Left renal pelvis (tissue), 4 donors: ENCODE measurements at places on chromosomes 1 and 21. TPM values are rescaled to one million over a fixed set of nuclear protein-coding genes. Genes with fewer than 3 reads are reported as not detected.

DNA sequence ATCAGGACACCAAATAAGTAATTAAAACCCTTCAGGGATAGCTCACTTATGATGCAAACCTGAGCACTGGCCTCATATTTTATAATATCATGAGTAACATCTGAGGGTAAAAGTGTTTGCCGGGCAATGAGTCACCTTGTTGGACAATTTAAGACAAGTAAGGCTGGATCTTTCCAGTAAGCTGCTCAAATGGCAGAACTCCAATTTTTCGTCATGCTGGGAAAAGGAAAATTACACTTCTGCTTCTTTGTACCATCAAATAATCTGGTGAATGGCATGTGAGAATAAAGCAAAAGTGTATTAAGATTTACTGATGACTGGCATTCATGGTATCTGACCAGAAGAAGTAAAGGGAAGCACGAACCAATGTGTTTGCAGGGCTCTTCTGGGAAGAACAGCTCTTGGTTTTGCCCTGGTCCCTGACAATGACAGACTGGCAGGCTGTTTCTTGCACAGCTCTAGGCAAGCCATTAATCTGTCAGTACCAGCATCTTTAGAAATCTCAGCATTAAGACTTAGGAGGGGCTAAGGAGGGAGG lies 392.2 kb downstream of the VAV3 start:
- no peak for DNase-seq

- no peak for DNase-seq
Observed at GRCh38 chr1:40405812-40406211, 32.3 kb downstream of the SMAP2 start.

- DNase-seq = no peak
Observed at GRCh38 chr1:65266476-65266875, 42.9 kb upstream of the DNAJC6 start.

DNA sequence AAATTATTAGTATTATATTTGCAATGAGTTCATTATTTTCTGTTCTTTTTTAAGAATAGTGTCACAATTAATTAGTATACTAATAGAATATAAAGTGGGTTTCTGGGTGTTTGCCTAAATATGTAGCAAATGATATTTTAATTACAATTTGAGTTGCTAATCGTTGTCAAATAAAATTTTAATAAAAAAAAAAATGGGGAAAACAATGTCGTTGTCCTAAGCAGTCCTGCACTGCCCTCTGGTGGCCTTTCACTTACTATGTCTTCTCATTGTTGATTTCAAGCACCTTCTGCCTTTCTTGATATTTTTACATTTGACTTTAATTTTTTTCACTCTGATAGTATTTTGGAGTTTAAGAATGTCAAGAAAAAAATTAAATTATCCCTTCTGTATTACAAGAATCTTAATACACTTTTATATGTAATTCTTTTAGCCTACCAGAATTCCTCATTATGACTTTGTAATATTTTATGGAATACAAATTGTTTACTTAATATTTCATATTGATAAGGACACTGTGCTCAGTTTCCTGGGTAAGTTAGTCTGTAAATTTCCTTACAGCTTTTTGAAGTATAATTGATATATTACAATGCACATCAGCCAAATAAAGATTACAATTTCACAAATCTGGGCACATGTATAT lies 104.5 kb upstream of the FMN2 start:
- no peak for DNase-seq

- no peak for DNase-seq
Observed at GRCh38 chr1:175877939-175878737, 134.7 kb upstream of the TNR start.

GRCh38 chr1:204493145-204493983 lies 1.2 kb downstream of the PIK3C2B start:
- no peak for DNase-seq

DNA sequence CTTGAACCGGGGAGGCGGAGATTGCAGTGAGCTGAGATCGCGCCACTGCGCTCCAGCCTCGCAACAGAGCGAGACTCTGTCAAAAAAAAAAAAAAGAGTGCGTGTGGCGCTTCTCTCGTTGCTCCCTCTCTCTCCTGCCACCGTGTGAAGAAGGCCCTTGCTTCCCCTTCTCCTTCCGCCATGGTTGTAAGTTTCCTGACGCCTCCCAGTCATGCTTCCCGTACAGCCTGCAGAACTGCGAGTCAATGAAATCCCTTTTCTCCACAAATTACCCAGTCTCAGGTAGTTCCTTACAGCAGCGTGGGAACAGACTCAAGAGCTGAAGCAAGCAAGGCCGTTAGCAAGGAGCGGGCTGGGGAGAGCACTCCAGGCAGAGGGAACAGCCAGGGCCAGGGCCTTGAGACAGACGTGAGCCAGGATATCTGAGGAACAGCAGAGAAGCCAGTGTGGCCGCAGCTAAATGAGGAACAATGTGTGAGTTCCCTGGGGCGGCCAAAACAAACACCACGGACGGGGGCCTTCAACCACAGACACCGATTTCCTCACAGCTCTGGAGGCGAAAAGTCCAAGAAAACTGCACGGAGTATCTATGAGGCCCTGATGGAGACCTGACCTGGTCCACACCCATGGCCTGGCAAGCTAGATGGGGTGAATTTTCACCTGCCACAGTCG lies 54.2 kb upstream of the ETS2 start:
- DNase-seq = no peak

DNA sequence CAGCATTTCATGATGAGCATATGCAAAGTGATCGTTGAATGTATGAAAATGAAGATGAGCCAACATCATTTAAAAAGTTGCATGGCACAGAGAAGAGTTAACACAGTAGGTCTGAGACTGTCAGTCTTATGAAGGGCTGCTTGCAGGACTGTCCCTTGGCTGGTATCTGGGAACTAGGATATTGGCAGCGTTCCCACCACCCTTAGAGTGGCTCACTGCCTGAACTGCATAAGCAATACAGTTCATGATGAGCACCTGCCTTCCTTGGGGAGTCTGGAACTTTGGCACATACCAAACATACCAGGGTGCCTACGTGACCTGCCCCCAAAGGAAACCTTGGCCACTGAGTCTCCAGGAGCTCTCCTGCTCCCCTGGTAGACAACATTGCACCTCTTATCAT lies 161.8 kb downstream of the DSCAM start:
- no peak for DNase-seq

- no peak for DNase-seq
Observed at GRCh38 chr1:235138821-235139220, 10.2 kb upstream of the TOMM20 start.

DNA sequence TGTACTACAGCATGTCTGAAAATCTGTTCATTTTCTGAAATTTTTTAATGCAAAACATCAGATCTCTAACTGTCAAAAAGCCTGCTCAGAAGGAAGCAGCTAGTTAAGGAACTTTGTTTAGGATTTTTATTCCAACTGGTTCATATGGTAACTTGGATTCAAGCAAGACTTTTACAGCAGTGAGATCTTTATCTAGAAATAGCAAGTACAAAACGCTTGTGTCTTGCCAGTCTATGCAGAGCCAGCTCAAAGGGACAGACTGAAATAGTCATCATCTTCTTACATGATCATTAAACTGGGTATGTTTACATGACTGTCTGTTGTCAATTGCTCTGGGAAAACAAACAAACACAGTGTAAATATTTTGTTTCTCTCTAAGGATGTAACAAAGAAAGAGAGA lies 37.6 kb downstream of the DDAH1 start:
- DNase-seq = no peak

DNA sequence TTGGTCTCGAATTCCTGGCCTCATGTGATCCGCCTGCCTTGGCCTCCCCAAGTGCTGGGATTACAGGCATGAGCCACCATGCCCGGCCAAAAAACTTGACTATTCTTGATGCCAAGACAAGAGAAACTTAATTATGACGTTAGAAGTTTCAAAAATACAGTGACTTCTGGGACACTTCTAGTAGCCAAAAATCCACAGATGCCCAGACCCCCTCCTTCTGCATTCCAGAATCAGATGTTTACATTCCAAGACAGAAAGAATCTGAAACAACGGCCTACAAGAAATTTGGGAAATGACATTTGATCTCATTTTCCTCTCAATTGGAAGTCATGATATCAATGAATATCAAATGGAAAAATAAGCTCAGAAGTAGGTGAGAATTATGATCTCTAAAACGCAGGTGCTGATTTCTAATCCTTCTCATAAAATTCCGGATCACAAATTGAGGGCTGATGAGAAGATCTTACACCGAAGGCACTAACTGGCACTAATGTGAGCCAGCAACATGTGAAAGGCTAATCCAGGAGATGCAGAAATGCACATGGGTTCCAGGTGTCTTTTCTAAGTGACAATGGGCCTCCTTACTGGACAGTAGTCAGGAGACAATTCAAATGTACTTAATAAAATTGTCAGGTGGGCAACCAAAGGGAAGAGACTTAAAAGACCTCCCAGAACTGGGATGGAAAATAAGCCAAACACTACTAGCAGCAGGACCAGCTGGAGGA lies 5.5 kb downstream of the RAB29 start:
- DNase-seq = no peak

DNA sequence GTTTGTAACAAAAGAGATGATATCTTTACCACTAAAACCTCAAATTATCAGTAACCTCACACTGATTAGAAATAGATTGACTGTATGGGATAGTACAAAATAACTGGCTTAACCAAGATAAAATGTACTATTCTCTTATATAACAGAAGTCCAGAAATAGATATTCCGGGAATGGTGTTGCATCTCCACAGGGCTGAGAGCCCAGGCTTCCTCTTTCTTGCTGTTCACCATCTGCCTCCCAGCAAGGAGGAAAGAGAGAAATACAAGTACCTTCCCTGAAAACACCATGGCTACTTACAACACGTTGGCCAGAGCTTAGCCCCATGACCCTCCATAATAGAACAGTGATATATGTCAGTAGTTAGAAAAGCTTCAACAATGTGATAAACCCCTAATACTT lies 47.0 kb upstream of the KCNK1 start:
- DNase-seq = no peak

DNA sequence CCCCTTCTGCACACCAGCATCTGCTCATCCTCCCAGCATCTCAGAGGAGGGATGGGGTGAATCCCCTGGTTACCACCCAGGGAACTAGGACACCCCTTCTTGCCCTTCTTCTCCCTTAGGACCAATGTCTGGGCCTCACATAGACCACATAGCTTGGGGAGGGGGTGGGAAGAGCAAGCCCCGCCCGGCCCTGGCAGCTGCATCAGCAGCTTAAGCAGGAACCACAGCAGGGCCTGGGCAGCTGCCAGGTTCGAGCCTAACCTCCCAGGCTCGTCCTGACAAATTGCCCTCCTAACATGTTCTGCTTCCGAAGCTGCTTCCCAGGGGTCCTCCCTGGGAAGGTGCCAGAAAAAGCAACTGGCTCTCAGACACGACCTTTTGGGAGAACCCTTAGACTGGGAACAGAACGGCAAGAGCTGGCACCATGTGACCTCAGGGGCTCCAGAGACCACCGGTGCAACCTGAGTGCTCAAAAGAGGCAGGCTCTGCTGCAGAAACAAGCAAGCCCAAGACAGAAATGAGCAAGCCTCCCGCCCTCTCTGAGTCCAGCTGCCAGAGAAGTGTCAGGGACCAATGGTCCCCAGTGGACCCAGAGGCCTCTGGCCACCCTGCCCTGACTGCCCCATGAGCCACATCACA lies 18.4 kb upstream of the CLSTN1 start:
- DNase-seq = no peak

The ZC3H12A gene
- 2.6 TPM for polyA plus RNA-seq

The SPRR5 gene
- polyA plus RNA-seq = not detected

The PHLDA3 gene
- 16.8 TPM for polyA plus RNA-seq

The PTCH2 gene
- 4.2 TPM for polyA plus RNA-seq

The FCGR2B gene
- 0.72 TPM for polyA plus RNA-seq
